ENCODE measurements at places on chromosomes 6 and 20.

DNA sequence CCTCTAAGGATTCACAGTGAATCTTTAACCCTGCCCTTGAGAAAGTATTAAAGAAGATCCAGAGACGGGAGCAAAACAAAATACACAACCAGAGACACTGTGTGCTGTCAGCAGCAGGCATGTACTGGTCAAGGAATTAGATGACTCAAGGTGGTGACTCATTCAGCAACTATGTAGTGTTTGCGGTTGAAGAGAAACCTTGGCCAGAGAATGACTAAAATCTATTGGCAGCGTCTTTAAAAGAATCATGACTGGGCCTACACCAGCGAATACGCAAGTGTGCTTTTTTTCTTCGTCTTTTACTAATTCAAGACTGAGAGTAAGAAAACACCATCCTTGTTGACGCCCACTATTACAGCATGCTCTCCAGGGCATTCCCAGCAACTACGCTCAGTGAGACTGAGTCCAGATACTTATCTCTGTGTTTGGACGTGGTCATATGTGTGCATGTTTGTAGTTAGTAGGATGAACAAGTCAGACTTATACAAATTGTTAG, 72.4 kb upstream of the BACH2 start:
- DNase-seq, result no peak

DNA sequence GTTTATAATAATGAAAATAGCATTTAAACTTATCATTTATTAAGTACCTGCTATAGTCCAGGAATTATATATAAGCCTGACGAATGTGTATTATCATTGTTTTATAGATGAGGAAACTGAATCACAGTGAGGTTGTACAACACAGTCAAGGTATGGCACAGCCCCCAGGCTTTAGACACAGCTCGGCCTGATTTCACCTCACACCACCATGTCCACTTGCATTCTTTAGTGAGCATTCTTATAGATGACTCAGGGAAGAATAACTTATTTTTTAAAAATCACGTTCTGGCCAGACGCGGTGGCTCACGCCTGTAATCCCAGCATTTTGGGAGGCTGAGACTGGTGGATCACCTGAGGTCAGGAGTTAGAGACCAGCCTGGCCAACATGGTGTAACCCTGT, 289.0 kb downstream of the SYNE1 start:
- DNase-seq, result no peak

GRCh38 chr6:73560853-73561407, 40.1 kb upstream of the EEF1A1 start:
- no peak for DNase-seq

- DNase-seq, result no peak
Measured at GRCh38 chr20:37928996-37929682, 26.2 kb downstream of the VSTM2L start.

- no peak for DNase-seq
Measured at GRCh38 chr20:53405139-53405538, 188.5 kb downstream of the ZNF217 start.

DNA sequence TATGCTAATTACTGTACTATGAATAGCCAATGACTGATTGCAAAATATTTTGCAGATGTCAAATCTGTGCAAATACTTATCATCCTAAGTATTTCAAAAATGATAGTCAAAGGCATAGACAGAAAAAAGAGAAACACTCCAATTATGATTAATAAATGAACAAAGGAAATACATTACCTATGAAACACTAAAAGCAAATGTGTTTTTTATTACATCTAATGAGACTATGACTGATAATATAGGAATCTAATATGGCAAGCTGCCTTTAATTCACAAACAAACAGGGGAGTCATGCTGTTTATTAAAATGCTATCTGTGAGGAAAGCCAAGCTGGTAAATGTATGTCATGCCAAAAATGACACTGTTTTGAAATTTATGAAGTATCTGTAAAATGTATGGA, 713.2 kb upstream of the NRSN1 start:
- no peak for DNase-seq

DNA sequence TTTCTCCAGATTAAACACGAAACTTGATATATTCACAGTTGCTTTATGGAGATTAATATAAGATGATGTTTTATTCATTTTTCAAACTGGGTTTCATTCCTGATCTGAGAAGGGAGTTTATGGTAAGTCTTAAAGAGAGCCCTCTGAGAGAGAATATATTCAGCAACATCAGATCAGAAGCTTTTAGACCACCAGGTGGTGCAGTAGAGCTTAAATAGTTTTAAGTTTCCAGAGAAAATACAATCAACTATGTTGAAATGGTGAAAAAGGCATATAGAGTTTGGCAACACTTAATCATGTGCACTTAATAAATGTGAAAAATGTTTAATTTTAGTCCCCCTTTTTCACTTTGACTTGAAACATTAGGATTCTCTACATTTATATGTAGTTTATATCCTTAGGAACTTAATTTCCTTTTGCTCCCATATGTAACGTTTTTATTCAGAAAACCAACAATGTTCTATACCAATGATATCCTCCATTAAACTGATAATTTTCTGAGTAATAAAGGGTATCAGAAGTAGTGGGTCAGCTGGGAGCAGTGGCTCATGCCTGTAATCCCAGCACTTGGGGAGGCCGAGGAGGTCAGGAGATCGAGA, 86.4 kb upstream of the CLDN20 start:
- DNase-seq, result no peak

DNA sequence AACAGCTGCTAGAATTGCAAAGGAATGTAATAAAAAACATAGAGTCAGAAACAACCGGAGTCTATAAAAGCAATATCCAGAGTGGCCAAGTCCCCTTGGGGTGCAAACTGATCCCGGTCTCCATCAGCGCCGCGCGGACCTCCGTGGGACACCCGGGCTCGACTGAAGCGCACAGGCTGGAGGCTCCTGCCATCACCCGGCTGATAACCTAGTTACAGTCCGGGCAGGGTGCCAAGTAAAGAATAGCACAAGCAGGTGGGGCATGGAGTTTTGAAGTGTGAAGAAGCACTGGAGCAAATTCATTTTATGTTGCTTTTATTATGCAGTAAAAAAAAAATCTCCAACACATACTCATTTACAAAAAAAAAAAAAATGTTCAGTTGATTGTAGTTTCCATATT, 205.1 kb upstream of the GMDS start:
- DNase-seq, result peak; percentile 45

GRCh38 chr6:150510576-150510975, 89.1 kb upstream of the PLEKHG1 start:
- no peak for DNase-seq

GRCh38 chr20:45344168-45344860, 3.9 kb downstream of the SDC4 start:
- no peak for DNase-seq

DNA sequence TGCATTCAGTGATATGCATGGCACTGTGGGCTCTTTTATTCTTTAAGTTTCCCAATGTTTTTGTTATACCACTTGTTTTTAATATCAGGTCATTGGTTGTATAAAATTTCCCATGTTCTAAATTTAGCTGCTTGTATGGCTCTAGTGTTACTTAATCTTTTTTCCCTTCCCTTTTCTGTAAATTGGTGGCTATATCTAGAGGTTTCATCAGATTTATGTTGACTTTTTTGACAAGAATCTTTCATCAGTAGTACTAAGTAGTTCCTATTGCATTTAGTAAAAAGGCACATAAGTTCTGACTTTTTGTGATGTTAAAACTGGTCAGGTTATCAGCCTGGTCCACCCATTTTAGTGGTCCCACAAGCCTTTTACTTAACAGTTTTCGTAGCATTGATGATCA, 51.1 kb downstream of the MMS22L start:
- no peak for DNase-seq

- no peak for DNase-seq
Measured at GRCh38 chr6:5679270-5679669, 327.5 kb downstream of the NRN1 start.

DNA sequence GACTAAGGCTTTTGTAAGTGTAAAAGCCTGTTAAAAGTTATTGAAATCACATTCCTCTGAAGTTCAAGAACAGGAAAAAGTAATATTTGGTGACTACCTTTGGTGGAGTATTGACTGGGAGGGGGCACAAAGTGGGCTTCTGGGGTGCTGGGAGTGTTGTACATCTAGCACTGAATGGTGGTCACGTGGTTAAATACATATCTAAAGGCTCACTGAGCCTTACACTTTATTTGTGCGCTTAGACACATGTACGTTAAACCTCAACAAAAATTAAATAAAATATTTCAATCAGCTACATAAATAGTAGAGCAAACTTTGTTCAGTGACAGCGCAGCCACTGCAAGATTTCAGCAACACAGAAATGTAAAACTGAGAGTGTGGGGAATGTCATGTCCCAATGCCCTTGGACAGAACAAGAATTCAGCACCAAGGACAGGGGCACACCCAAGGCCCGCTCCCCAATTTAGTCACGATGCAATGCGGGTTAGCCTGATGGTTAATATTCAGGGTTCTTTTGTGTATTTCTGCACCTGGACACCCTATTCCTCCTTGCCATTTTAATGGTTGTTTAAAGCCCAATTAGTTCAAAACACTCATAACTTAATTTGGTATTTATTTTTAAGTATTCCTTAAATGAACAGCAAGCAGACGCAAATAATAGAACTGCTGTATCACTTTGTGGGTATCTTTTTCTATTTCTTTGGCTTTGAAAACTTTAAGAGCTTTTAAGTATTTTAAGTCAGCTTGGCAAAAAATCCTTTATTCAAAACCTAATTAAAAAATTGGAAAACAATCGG, 37.4 kb downstream of the ANGPT4 start:
- DNase-seq, result no peak

DNA sequence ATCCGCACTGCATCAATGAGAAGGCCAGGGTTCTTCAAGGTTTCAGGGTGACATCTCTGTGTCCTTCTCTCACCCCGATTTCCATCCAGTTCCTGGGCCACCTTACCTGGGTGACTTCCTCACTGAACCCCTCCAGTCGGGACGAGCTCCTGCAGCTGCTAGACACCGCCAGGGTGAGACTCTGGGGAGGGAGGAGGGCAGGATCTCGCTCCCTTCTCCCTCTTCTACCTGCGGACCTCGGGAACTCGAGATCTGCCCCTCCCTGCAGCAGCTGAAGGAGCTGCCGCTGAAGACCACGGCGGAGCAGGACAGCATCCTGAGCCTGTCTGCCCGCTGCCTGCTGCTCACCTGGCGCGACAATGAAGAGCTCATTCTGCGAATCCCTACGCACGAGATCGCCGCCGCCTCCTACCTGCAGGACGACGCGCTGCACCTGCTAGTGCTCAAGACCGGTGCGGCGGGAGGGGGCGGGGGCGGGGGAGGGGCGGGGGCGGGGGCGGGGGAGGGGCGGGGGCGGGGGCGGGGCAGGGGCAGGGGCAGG, 7.5 kb downstream of the CCM2L start:
- DNase-seq, result peak; percentile 96

DNA sequence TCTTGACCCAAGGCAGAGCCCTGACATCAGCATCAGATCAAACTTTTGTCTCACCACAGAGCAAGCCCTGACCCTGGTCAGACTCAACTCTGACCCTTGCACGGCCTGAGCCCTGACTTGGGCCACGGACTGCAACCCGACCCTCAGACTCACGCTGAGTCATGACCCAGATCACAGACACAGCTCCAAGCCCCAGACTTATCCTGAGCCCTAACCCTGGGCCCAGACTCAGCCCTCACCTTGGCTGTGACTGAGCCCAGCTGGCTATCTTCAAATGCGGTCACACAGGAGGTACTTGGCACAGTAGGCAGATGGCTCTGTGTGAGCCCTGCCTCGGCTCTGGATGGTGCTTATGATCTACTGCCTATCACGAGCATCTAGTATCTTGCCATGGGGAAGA, 602.3 kb downstream of the PTPRT start:
- no peak for DNase-seq

DNA sequence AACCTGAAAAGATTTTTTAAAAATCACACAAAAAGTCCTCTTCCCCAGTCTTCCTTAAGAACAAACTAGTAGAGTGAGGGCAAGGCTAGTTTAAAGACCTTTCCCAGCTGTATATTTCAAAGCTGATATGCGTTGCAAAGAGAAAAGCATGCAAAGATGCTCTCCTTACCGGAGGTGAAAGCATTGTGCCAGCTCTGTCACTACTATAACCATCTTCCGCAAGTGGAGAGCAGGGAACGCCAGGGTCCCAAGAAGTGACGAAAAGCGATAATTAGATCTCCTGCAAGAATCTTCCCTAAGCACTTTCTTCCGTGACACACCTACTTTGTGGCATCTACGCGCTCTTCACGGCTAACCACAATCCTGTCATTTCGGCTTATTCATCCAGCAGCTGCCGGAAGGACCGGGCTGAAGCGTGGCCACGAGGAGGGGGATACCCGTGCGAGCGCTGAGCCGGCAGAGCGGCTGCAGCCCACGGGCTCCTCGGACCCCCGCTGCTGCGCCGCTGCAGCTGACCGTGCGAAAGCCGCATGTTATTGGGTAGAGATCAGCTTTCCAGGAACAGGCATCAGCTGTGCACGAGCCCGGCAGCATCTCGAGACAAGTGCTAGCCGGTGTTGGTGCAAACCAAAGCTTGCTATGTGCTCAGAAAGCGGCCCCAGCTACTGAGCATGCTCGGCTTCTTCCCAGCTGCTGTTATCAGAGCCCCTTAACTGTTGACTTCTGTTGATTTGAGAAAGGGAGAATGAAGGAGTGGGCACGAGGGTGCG, 57.2 kb upstream of the ARHGAP18 start:
- peak; percentile 28 for DNase-seq

GRCh38 chr6:7486951-7487350, 54.5 kb upstream of the DSP start:
- DNase-seq, result no peak

DNA sequence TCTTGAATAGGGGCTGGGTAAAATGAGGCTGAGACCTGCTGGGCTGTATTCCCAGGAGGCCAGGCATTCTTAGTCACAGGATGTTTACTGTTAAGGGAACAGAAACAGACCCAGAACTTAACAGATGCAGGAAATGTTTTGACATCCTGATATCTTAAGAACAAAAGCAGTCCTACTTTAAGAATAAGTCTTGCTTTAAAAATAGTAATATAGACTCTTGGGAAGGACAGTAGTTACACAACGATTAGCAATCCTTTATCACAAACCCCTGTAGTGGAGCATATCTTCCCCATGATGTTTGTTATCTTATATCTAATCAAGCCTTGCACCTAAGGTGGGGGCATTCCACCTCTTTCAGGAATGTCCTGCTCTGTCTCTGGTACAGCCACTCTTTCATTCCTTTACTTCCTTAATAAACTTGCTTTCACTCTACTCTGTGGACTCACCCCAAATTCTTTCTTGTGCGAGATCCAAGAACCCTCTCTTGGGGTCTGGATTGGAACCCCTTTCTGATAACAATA, 493.7 kb upstream of the SULF2 start:
- no peak for DNase-seq

- no peak for DNase-seq
Measured at GRCh38 chr6:11258260-11259237, 26.1 kb upstream of the NEDD9 start.

Measured in NCI-H510A (cell line).